Astrocyte (in vitro differentiated cells and primary cell): ENCODE measurements at places on chromosomes 7 and 10. TPM values are rescaled to one million over a fixed set of nuclear protein-coding genes. Genes with fewer than 3 reads are reported as not detected.

Gene FMC1
- total RNA-seq, result 3.0 and 8.4 TPM in 2 replicates

Gene POU6F2
- 0.45 and 0.46 TPM in 2 replicates for total RNA-seq

Gene ITPRID1
- total RNA-seq, result not detected in 2 replicates

Gene NOS3
- 1.8 and 2.0 TPM in 2 replicates for total RNA-seq

Gene SYCE1
- 0.23 TPM in 1 of 2 replicates, not detected in the other for total RNA-seq

Gene STEAP2
- total RNA-seq, result 2.3 and 3.4 TPM in 2 replicates

Gene SPDYE6
- not detected in 2 replicates for total RNA-seq

Gene AGR2
- total RNA-seq, result not detected in 2 replicates
